Coronary artery (tissue), 2 donors: ENCODE measurements at places on chromosomes 1 and 21.

DNA sequence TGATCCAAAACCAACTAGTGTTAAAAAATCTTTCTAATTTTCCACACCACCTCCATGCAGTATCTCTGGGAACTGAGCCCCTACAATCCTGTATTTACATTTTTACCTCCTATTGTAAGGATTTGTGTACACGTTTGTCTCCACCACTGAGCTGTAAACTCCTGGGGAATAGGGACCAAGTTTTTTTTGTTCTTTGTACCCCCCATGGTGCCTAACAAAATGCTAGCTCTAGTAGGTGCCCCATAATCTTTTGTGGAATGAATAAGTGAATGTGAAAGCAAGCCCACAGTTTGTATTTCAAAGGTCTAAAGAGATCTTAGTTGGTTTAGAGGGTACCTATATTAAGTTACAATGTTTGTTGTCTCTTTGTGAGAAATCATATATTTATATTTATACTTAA lies 879 bp upstream of the WLS start:
- DNase-seq: no peak

- no peak for DNase-seq
Measured at GRCh38 chr1:2391931-2392509, 379 bp downstream of the RER1 start.

- peak; percentile 79 for DNase-seq
Measured at GRCh38 chr21:36059823-36060158, 535 bp downstream of the SETD4 start.

GRCh38 chr21:33496345-33496744 lies 4.8 kb upstream of the DNAJC28 start:
- no peak for DNase-seq

DNA sequence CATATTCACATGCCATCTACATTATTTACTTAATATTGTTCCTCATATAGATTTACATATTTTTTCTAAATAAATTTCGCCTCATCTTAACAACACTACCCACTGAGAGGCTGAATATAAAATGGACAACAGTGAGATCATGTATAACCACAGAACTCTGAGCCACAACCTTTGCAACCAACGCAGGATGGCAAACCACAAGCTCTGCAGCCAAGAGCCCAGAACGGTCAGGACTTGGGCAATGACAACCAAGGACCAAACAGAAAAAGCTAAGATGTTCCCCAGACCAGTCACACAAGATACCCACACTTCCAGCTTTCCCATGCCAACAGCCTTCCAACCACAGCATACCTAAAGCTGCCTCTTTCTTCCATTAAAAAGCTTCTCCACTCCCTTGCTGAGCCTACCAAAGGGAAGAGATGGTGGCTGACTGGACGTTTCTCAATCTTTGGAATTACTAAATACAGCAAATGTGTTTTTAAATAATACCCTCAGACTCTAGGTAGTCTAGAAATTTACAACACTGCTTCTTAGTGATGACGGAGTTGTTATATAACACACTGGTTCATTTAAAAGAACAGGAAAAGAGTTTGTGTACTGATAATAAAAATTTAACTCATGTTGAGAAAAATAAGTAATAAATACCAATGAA lies 117.9 kb downstream of the AKT3 start:
- no peak for DNase-seq

DNA sequence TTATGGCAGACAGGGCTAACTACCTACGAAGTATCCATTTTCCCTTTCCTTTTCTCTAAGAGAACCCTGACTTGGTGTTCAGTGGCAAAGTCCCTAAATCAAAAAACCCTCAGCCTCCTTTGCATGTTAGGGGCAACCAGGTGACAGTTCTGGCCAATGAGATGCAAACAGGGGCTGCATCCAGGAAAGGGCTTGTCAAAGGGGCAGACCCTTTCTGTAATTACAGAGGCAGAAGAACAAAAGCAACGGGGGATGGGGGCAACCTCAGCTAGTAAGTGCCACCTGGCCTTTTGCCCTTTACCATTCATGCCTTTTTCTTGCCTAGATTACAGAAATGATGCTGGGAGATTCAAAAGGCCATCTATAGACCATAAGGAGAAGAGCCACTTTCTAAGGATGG lies 34.4 kb downstream of the GLUL start:
- no peak for DNase-seq

GRCh38 chr1:16183765-16184556 lies 28.1 kb upstream of the EPHA2 start:
- DNase-seq: no peak

DNA sequence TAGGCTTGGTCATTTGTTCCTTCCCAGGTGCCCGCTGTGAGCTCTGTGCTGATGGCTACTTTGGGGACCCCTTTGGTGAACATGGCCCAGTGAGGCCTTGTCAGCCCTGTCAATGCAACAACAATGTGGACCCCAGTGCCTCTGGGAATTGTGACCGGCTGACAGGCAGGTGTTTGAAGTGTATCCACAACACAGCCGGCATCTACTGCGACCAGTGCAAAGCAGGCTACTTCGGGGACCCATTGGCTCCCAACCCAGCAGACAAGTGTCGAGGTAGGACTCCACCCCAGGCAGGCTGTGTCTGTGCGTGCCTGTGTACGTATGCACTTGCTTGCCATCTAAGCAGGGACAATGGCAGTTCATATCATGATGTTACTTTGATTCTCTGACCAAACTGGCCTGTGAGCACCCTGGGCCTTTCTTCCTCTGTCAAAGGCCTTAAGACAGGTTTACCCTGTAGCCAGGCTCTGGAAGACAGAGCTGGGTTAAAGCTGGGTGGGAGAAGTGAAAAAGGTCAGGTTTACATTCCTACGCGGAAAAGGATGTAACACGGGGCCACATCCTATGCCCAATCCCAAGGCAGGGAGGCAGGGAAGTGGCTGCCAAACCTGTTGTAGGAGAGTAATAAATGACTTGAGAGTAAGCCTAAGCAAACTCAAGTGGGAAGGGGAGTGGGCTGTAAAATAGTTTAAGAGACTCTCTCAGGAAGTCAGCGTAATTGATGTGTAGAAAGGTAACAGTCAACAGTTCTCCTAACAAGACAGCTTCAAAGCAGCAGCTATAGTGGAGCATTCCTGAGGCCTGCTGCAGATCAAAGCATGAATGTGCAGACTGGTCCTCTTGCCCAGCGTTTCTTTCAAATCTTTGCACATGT lies 42.5 kb downstream of the LAMC2 start:
- DNase-seq: no peak

GRCh38 chr1:153760440-153760839 lies 14.8 kb upstream of the SLC27A3 start:
- no peak for DNase-seq

DNA sequence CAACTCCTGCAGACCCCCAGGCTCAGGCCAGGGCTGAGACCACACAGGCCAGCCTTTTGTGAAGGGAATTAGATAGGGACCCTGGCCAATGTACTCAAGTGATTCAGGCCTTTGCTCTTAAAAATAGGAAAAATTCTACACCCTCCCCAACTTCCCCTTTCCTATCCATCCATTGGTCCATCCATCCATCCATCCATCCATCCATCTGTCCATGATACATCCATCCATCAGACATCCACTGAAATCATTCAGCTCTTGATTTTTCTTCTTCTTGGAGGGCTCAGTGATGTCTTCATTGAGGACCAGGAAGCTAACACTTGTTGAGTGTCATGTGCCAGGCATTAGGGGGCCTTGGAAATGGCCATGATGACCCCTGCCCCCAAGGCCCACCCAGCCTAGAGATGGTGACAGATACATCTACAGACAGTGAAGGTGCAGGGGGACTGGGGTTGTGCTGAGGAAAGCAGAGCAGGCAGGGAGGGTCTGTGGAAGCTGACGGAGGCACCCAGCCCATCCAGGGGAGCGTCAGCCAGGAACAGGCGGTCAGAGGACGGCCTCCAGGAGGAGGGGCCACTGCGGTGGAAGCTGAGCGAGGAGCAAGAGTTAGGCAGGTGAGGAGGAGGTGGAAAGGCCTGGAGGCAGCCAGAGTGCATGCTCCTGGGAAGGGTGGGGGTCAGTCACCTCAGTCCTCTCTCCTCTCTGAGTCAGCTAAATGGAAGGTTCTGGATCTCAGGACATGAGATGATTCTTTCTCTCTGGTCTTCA lies 81.9 kb downstream of the EPHB2 start:
- DNase-seq: no peak

DNA sequence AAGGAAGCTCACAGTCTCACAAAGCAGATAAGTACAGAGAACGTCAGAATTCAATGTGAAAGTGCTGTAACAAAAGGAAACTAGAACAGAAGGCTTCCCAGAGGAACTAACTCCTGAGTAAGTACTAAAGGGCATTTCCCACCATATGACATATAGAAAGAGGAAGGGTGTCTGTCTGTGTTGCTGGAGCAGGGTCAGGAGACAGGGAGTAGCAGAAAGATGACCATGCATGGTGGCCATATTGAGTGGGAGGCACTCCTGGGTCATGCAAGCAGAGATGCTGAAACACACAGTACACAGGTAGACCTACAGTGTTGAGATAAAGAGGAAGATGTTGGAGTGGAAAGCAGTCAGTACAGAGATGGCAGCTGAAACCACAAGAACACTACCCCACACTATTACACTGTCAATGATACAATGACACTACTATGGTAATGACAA lies 47.3 kb downstream of the SLC25A24 start:
- DNase-seq: no peak

GRCh38 chr1:69976896-69977295 lies 228.5 kb downstream of the LRRC40 start:
- DNase-seq: no peak

DNA sequence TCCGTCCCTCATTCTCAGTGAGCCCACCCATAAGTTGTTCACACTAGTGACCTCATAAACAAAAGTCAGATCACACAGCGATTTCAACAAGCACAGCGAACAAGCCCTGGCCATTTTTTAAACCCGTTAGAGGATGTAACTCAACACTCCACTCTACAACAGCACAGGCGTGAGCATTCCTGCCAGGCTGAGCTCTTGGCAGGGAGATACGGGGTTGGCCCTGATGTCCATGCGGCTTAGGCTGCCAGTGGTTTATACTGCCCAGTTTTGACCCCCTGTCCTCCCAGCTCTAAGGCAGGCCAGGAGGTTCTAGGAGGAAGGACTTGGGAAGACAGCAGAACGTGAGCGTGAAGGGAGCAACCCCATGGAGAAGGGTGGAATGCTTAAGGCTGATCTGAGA lies 35.0 kb downstream of the PARP1 start:
- no peak for DNase-seq

GRCh38 chr1:53625049-53625448 lies 113.9 kb downstream of the GLIS1 start:
- DNase-seq: peak; percentile 75

- no peak for DNase-seq
Measured at GRCh38 chr1:177145106-177146070, 19.1 kb downstream of the ASTN1 start.

- no peak for DNase-seq
Measured at GRCh38 chr1:31712068-31712467, 8.3 kb upstream of the COL16A1 start.

- DNase-seq: no peak
Measured at GRCh38 chr1:117735045-117735992, 129.5 kb downstream of the TENT5C start.

- no peak for DNase-seq
Measured at GRCh38 chr1:29245876-29246275, 9.6 kb downstream of the PTPRU start.

GRCh38 chr1:86826856-86827255 lies 87.1 kb downstream of the SELENOF start:
- no peak for DNase-seq

DNA sequence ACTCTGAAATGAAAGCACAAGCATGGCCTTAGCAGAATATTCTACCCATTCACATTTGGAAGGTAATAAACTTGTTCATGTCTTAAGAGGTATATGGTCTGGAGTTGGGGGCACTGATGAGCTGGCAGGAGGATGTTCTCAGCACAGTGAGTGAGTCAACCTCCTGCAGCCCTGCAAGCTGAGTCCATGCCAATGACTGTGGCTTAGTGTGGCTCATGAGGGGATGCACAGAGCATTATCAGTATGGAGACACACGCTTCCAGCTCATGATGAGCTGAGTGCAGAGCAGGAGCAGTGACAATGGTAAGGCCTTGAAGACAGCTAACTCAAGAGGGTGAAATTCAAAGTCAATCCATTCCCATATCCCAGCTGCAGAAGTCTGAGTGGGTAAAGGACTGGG lies 102.3 kb downstream of the TNFSF18 start:
- DNase-seq: no peak

- DNase-seq: no peak
Measured at GRCh38 chr1:224084867-224085266, 29.0 kb upstream of the FBXO28 start.

GRCh38 chr1:180311011-180311730 lies 81.1 kb downstream of the LHX4 start:
- no peak for DNase-seq

DNA sequence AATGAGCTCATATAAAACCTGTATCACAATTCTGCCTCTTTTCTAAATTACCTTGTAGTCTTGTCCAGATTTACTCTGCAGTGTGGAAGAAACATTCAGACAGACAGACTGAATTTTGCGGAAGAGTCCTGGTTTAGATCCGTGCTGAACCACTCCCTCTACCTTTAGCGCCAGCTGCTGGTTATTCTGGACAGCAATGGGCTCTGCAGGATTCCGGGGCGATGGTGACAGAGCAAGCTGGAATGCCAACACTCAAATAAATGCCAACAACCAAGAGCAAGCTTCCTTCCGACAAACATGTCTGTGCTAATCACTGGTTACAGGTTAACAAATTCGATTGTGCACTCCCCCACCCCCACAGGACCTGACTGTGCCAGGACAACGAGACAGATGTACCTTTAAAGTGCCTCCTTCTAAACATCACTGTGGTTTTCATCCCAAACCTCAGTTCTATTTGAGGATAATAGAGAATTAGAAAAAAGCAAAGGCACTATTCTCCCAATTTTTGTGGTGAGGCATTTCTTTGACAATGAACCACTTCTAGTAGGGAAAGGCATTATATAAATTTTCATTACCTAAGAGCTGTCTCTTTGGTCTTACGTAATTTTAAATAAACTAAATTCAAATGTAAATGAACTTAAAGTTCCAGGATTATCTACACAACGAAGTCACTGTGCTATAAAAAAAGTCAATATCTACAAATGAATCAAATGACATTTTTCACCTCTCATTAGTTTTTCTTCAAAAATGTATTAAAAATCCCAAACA lies 90.4 kb downstream of the INTS7 start:
- DNase-seq: no peak

DNA sequence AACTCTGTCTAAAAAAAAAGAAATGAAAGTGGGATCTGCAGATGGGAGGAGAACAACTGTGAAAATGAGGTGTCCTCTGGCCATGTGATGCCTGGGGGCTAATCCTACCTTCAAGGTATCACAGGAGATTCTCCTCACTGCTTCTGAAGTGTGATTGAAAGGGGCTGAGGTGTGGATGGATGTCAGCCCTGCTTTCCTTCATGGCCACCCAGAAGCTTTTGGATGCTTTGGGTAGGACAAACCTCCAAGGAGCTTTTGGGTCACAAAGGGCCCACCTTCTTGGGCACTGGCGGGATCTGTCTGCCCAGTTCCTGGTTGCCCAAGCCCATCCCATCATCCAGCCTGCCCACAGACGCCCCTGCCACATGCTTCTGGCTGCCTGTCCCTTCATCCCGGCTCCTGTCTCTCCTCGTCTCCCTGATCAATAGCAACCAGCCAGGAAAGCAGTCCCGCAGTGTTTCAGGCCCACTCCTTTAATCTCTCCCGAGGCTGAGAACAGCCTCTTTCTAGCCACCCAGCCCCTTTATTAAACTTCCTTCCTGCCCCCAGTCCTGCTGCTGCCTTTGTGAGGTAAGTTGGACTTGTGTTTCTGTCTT lies 87.2 kb downstream of the MAN1C1 start:
- DNase-seq: no peak

- no peak for DNase-seq
Measured at GRCh38 chr1:68372487-68372886, 77.3 kb downstream of the RPE65 start.
